ENCODE measurements at places on chromosomes 1 and 21. TPM values are rescaled to one million over a fixed set of nuclear protein-coding genes. Genes with fewer than 3 reads are reported as not detected.
A peak's percentile ranks its signal among the peaks of the same experiment; 100 is the strongest.

CLCNKA gene
- 0.10 TPM for total RNA-seq

- DNase-seq: no peak
Observed at GRCh38 chr21:25362375-25363267, 244.7 kb downstream of the MRPL39 start.

GRCh38 chr1:51973587-51974474 lies 16.7 kb downstream of the RAB3B start:
- DNase-seq: peak; percentile 26

DNA sequence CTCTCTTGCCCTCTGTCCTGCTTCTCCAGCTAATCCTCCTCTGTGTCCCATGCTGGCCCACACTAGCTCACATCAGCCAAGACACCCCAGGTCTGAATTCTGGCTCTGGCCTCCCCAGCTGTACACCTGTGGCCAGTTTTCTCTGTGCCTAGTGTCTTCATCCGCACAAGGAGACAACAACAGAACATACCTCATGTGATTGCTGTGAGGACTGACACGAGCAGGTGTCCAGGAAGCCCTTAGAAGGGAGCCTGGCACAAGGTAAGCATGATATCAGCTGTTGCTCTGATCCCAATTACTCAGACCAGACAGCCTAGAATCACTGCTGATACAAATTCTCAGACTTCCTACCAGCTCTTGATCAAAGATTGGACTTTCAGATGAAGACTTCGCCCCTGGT lies 71.2 kb upstream of the GJB5 start:
- DNase-seq: no peak

DNA sequence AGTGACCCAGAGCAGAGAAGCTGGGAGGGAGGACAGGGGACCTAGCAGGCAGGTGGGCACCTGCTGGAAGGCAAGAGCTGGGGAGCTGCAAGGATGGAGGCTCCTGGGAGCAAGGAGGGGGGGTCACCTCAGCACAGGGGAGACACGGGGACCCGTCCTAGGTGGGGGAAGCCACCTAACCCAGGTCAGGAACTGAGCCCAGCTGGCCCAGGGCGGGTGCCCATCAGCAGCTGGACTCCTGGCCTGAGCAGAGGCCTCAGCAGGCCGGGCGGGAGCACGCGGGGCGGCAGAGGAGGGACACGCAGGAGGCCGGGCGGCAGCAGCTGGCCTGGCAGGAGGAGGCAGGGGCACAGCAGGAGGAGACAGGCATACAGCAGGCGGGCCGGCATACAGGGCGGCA lies 949 bp downstream of the KRTAP10-1 start:
- DNase-seq: no peak

DNA sequence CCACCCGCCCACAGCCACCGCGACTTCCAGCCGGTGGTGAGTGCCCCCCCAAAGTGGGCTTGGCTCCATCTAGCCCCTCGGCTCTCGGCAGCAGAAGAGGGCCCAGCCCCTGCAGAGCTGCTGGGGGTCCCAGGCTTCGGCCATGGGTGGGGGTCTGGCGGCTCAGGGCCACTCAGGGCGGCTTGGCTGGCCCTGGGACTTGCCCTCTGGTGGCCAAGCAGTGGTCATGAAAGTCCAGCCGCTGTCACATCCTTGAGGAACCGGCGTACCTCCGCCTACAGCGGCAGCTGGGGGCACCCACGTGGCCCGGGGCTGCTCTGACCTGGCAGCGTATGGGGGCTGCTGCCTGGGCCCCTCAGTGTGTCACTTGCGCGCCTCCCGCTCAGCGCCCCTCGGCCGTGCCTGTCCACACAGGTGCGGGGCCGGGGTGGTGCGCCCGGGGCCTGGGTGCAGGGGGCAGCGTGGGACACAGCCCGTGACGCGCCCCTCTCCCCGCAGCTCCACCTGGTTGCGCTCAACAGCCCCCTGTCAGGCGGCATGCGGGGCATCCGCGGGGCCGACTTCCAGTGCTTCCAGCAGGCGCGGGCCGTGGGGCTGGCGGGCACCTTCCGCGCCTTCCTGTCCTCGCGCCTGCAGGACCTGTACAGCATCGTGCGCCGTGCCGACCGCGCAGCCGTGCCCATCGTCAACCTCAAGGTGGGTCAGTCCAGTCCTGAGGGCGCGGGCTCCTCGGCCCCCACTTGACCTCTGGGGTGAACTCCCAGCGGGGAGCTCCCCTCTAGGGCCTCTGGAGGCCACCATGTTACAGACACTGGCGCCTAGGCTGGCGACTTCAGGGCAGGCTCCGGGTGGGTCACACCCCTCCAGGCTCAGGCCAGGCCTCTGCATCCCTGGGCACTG lies 32.4 kb downstream of the SLC19A1 start:
- no peak for DNase-seq

- DNase-seq: no peak
Observed at GRCh38 chr1:100266741-100267140, 725 bp downstream of the RTCA start.

DNA sequence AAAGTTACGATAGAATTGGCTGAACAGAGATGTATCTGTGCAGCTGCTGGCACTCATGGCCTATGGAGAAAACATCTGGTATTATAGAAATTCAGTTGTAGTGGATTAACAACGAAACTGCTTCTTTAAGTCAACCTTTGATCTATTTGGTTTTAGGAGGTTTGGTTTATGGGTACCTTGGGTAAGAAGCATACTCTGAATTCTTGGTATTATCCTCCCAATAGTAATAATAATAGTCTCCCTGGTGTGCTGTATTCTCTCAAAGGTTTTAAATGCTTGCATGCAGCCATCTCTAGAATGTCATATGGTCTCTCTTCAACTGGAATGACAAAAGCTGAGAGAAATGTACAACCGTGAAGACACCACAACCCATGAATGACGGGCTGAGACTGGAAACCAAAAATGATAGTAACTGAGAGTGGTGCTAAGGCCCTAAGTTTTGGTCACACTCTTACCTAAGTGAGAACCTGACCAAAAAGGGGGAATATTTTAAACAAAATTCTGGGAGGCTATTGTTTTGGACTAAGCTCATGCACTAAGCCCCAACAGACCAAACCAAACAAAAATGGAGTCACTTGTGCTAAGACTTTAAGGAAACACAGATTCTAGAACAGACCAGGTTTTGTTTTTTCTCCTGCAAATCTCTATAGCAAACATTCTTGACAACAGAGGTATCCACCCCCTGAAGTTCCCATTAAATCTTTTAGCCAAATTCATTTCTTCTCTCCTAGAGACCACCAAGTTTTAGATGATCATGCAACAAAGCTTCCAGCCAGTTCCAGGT lies 17.6 kb upstream of the TMEM61 start:
- DNase-seq: no peak

DNA sequence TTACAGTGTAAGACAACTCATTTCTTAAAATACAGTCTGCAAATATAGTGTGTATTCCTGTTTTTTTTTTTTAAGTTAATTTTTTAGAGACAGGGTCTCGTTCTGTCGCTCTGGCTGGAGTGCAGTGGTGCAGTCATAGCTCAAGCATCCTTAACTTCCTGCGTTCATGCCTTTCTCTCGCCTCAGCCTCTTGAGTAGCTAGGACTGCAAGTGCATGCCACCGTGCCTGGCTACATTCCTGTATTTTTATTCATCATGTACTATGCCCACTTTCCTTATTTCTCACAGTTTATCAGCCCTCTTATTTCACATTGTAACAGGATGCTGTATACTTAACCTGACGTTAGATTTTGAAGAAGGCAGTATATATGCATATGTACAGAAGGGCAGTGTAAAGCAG lies 26.7 kb downstream of the MIER1 start:
- DNase-seq: no peak

Measured in HCT116 (cell line).